RPMI7951 (cell line): ENCODE measurements at places on chromosomes 4 and X. TPM values are rescaled to one million over a fixed set of nuclear protein-coding genes. Genes with fewer than 3 reads are reported as not detected.

The SRPK3 gene
- total RNA-seq: 0.12 and 1.1 TPM in 2 replicates

DNA sequence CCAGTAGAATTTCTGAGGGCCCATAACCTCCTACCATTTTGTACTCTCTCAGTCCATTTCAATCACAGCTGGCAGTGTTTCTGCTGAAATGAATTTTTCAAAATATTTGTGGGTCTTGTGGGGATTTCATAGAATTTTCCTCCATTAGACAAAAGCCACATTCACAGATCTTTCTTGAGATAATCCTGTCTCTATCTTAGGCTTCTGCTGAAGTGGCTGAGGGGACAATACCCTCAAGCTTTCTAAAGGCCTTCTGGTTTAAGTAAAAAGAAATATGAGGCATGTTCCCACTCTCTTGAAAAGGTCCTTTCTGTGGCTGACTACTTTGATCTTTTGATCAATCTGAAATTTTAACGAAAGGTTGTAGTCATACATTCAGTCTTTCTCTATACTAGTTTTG lies 1930.0 kb upstream of the AGA start:
- peak; percentile 6 for DNase-seq

The ITIH6 gene
- total RNA-seq: 1.2 TPM in 2 replicates

The MAGEA9 gene
- not detected in 2 replicates for total RNA-seq

GRCh38 chrX:125507119-125507518 lies 187.4 kb downstream of the TEX13C start:
- peak; percentile 1 for DNase-seq

The PITX2 gene
- 0.48 TPM in 1 of 2 replicates, not detected in the other for total RNA-seq

- DNase-seq: no peak
Observed at GRCh38 chrX:20218836-20219505, 47.7 kb downstream of the RPS6KA3 start.

The MID2 gene
- 0.88 and 0.96 TPM in 2 replicates for total RNA-seq
